ENCODE measurements at places on chromosomes 12 and 14. TPM values are rescaled to one million over a fixed set of nuclear protein-coding genes. Genes with fewer than 3 reads are reported as not detected.

Gene ACSM4
- 0.12 TPM for polyA plus RNA-seq

Gene MGP
- 119 TPM for polyA plus RNA-seq

Gene MLH3
- polyA plus RNA-seq: 21.4 TPM

Gene CAMKK2
- polyA plus RNA-seq: 44.2 TPM

Gene OTUB2
- polyA plus RNA-seq: 5.8 TPM

Gene KSR2
- polyA plus RNA-seq: 5.3 TPM

Gene ARHGEF25
- 47.7 TPM for polyA plus RNA-seq

Gene HHIPL1
- 6.2 TPM for polyA plus RNA-seq

Gene DTX1
- 73.3 TPM for polyA plus RNA-seq

Gene LMNTD1
- 0.54 TPM for polyA plus RNA-seq

Gene ZC3H10
- polyA plus RNA-seq: 4.1 TPM

Gene GSKIP
- polyA plus RNA-seq: 23.6 TPM

Gene TAS2R42
- not detected for polyA plus RNA-seq

Gene KLRG1
- 5.4 TPM for polyA plus RNA-seq

Gene SLC25A21
- polyA plus RNA-seq: 2.7 TPM

Gene DAO
- polyA plus RNA-seq: 0.24 TPM

Gene GCN1
- polyA plus RNA-seq: 39.2 TPM

Gene MSRB3
- polyA plus RNA-seq: 9.9 TPM

Gene IL22
- polyA plus RNA-seq: not detected

Gene PRB2
- not detected for polyA plus RNA-seq

Gene TBK1
- polyA plus RNA-seq: 21.0 TPM

Gene SLC4A8
- 23.8 TPM for polyA plus RNA-seq

Gene KLRB1
- not detected for polyA plus RNA-seq

Gene NXPH4
- 31.9 TPM for polyA plus RNA-seq

Gene CRIP1
- polyA plus RNA-seq: 21.6 TPM

Gene OTOGL
- 0.54 TPM for polyA plus RNA-seq

Gene CMA1
- not detected for polyA plus RNA-seq

Gene GDF11
- polyA plus RNA-seq: 32.3 TPM

Gene KRT3
- not detected for polyA plus RNA-seq

Gene CLEC1A
- polyA plus RNA-seq: 6.3 TPM

Gene MYO1H
- polyA plus RNA-seq: 0.90 TPM

Gene SRRM4
- polyA plus RNA-seq: 22.6 TPM

Gene PPP2R5E
- 33.8 TPM for polyA plus RNA-seq

Gene SERPINA4
- polyA plus RNA-seq: not detected

Gene RNASE4
- 2.3 TPM for polyA plus RNA-seq

Gene TRHDE
- polyA plus RNA-seq: 4.5 TPM

Gene ANKS1B
- polyA plus RNA-seq: 98.8 TPM

Gene RNASE7
- not detected for polyA plus RNA-seq

Gene ARHGDIB
- 33.7 TPM for polyA plus RNA-seq

Measured in spinal cord (tissue), 10 donors.